ENCODE measurements at places on chromosomes 3 and 15.

- no peak for DNase-seq
These were observed 8.8 kb upstream of the GRAMD1C start for GRCh38 chr3:113829576-113830354.

GRCh38 chr3:93906245-93906644 lies 67.5 kb downstream of the PROS1 start:
- DNase-seq, result no peak

DNA sequence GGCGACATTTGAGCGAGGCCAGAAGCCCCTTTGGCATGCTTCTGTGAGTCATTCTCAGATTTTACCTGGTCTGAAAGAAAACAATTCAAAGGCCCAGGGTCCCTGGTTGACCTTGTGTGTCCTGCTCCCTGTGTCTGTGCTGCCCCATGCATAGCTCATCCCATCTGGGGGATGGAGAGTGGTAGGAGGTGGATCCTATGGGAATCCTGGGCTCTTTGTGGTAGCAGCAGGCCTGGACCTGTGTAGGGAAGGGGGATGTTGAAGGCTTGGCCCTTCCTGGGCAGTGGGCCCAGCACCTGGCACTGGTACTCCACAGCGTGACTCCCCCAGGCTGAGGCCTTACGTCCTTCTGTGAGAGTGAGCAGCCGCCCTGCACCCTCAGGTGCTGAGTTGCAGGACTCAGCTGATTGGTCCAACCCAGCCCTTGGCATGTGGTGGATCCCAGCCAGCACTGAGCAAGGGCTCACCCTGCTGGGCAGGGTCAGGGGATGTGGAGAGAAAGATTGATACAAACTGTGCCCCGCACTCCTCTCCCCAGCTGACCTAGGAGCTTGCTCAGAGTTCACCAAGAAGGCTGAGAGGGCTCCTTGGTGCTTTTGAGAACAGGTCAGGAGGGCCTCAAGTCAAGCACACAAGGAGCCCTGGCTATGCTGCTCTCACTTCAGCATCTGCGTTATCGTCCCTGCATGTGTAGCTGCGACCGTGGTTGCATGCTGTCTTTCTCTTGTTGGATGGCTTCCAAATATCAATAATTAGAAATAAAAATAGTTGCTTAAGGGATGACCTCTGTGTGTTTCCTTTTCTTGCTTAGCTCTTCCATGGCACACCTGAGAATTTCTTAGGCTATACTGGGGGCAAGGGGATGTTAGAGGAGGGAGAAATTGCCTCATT lies 21.4 kb upstream of the JMJD7 start:
- no peak for DNase-seq

DNA sequence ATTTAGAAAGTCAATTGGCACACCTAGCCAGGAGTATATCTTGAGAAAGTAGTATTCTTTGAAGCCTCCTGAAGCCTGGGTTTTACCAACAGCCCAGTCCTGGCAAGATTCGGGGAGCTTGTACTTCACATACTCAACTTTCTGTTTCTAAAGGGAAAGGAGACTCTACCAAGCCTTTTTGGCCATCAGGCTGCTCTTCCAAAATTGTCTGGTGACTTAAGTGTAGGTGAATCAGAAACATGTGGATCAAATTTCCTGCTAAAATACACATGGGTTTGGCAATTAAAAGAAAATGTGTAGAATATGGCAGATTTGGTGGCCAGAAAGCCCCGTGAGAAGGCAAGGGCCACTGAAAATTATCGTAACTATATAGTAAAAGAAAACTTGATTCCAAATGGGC lies 15.9 kb upstream of the GREM1 start:
- DNase-seq, result no peak

DNA sequence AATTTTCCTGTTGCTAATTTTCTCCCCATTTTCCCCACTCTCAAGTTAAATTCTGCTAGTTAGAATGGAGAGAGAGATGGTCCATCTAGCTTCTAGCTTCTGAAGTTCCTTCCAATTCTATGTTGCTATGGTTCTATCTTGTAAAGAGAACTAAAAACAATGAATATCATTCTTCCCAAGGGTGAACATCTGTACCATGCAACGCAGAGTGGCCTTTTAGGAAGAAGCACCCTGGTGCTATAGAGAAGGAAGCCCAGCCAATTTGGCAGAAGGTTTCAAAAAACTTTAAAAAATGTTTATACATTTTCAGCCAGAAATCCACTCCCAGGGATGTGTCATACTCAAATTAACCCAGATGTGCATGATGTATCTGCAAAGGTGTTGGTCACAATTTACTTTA lies 149.1 kb downstream of the SEMA6D start:
- DNase-seq, result no peak

- DNase-seq, result no peak
These were observed 225.6 kb upstream of the ATP11B start for GRCh38 chr3:182567700-182568099.

- no peak for DNase-seq
These were observed 374.0 kb upstream of the ALCAM start for GRCh38 chr3:104992676-104993075.

DNA sequence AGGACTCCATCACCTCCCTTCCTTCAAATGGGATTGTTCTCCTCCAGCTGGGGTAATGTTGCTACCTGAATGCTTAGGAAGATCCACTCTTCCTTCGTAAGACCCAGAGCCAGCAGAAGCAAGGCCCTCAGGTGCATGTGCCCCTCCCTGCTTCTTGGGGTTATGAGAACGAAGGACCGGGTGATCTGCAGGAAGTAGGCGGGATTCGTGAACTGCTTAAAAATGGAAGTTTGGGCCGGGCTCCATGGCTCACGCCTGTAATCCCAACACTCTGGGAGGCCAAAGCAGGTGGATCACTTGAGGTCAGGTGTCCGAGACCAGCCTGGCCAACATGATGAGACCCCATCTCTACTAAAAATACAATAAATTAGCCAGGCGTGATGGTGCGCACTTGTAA lies 8.0 kb downstream of the TLR9 start:
- DNase-seq, result no peak

GRCh38 chr3:190205739-190206138 lies 85.0 kb upstream of the P3H2 start:
- DNase-seq, result no peak

Measured in NCI-H2081 treated with DMSO at 0.1 percent for 48 hours (cell line).